ENCODE measurements at places on chromosomes 3 and 15.

DNA sequence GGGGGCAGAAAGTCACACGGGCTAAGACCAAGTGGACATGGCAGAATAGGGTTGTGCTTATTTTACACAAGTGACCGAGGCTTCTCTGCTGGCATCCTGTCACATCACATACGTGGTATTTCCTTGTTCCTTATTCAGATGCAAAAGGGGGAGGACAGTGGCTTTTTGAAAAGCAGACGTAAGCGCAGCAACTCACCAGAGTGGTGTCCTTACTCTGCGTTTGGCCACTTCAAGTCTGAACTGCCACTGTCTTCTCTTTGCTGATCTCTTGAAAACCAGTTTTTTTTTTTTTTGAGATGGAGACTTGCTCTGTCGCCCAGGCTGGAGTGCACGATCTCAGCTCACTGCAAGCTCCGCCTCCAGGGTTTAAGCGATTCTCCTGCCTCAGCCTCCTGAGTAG is 113.2 kb downstream of the SOX2 start:
- no peak for DNase-seq

- no peak for DNase-seq
Observed at GRCh38 chr3:51362476-51362875, 22.6 kb upstream of the MANF start.

DNA sequence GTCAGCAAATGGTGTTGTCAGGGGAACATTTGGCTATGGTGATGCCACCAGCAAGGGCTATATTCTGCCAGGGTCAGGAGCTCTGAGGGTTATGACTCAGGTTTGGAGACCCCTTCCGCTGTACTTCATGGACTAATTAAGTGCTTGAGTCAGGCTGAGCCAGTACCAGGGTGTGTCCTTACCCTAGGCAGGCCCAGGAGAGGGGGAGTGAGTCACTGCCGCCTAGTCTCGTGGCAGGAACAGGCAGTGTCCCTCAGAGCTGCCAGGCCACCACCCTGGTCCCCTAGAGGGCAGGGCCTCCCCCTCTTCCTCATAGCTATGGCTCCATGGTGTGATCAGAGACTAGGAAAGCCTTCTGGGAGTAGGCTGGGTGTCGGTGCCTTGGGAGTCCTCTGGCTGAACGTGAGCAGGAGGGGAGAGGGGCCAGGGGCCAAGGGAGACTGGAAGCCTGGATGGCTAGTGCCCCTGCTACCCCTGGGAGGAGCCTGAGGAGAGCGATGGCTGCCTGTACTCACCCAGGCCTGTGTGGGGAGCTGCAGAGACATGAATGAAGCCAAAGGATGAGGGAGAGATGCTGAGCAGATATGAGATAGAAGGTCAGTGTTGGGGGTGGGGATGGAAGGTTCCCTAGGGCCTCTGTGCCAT is 10.6 kb downstream of the MAPKAPK3 start:
- DNase-seq: no peak

- DNase-seq: no peak
Observed at GRCh38 chr3:162073422-162073975, 576.9 kb downstream of the OTOL1 start.

DNA sequence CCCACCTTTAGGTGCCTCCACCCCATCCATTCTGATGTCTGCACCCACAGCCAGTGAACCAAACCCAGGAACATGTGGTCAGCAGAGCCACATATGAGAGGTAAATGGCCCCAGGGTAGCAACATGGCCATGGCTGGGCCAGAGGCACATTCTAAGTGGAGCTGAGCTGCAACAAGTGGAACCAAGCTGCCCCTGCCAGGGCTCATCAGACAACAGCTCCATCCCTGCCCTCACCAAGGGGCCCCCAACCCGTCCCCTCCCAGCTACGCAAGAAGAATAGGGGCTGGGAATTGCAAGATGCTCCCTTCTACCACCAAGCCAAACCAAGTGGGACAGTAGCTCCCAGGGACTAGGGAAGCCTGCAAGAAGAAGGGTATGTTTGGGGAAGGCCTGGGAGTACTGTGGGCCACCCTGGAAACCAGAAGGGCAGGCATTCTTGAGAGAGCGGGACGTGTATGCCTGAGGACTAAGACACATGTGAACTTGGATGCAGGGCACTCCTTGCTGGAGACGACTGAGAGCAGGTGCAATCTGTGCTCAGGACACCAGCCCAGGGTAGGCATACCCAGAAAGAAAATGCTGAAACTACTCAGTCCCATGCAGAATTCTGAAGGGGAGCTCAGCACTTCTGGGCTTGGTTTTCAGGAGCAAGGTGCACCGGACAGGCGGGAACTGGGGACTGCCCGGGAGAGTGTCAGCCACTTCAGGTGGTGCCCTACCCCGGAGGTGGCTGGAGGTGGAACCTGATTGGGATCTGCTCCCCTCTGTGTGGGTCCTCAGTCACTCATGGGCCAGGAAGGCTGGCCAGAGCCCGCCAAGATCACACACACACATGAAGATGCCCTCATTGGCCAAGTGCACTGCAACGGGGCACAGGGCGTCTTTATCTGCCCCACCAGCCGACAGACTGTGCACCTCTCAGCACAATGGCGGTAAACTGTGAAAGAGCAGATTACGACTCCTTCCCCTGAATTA is 9.5 kb downstream of the MYL3 start:
- DNase-seq: no peak

GRCh38 chr15:34490417-34491193 is 53.0 kb upstream of the GOLGA8A start:
- no peak for DNase-seq

GRCh38 chr3:143329567-143330211 is 210.1 kb downstream of the CHST2 start:
- DNase-seq: no peak

GRCh38 chr3:118495206-118495605 is 539.4 kb downstream of the IGSF11 start:
- no peak for DNase-seq

DNA sequence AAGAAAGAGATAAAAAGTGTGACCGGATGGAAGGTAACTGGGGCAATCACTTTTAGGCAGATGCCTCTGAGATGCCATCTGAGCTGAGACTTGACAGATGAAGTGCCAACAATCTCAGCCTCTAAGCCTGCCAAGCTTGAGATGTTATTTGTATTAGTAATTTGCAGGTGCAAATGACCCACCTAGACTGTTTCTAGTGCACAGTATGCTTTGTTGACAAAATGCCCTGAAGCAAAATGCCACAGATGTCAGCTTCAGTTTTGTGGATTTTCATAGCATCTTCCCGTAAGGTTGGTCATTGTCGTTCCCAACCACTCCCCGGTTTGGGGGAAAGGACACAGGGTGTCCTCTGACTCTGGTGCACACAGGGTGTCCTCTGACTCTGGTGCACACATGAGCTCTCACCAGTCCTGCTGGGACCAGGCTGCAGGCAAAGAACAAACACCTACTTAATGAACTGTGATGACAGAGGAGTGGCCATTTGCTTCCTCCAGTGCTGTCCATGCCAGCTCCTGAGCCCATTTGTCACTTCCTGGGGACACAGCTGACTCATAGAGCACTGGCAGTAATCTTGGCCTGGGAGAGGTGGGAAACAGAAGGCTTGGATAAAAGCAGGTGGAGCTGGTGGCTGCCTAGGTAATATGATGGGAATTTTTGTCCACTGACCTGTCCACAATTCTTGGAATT is 16.7 kb upstream of the PPP1R2 start:
- DNase-seq: no peak

DNA sequence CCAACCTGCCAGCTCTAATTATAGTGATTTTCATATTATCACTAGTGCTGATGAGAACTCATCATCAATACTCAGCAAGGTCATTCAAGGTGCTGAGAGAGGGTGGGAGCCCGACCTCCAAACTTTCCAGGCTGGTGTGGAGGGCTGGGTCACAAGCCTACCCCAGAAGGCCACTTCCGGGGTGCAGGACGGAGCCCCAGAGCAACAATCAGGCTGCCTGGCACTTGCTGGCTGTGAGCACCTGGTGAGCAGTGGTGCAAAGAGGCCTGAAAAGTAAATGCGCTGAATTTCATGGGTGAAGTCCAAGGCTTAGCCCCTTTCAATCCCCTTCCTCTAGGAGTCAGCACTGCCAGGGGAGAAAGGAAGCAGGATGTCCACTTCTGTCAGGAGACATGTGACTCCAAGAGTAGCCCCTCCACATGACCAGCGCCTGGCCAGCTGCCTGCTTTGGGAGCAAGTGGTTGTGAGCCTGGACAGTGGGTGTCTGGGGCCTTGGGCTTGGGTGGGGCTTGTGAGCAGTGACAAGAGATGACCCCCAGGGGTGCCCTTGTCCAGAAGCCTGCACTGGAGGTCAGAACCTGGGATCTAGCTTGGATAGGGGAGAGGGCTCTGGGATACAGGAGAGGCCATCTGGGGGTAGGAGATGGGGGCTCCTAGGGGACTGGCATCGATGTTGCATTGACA is 165.0 kb upstream of the TLE3 start:
- no peak for DNase-seq

DNA sequence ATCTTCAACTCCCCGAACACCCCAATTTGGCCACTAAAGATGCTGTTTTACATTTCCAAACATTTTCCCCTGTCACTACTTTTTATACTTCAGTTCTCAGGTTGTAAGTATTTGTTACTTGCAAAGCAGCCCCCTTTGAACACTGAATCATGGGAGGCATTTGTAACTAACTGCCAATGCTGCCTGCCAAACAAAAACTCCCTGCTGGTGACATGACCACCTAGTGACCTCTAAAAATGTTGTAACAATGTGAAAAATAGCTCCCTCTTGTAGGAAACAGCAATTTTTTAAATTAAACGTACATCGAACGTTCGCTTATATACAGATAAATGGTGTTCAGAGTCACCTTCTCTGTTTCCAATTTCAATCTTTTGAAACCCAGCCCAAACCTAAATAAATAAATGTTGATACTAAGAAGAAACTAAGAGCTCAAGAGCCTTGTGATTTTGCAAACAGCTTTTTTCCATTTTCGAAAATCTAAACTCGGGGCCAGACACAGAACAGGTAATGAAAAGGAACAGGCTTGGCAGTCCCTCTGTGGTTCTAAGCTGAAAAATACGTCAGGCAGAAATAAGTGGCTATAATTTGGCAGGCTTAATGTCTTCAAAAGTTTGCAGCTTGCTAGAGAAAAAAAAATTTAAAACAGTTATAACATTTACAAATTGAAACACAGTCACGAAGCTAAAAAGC is 268.6 kb upstream of the WNT5A start:
- no peak for DNase-seq

DNA sequence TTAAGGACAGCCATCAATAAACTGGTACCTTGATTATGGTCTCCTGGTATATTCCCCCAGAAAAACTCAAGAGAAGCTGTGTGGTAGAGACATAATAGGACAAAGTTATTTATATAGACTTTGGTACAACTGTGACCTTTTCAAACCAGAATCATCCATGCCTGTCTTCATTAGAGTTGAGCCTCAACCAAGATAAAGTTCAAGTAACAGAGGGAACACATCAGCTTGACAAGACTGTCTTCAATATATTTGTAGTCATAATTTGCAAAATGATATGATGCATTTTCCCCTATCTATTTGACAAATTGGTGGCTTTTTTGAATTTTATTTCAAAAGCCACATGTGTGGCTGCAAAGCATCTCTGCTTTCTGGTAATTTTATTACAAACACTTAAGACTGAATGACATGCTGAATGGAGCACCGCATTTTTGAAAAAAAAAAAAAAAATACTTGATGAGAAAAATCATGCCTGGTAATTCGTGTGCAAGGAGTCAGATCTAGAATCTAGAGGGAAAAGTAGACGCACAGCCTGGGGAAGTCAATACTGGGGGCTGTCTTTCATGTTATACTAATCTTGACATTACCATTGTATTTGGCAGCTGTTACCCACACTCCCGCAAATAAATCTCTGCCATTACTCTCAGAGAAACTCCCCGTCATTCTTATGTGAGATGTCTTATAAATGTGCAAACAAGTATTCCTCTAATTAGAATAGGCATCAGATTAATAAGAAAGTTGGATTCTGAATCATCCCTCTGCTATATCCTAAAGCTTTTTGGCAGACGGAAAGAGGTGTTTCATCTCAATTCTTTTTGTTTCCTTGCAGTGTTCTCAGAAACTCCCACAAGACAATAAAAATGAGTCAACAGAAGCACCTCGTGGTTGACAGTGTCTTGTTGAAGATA is 554.8 kb upstream of the CBLB start:
- DNase-seq: no peak

GRCh38 chr3:113165841-113166240 is 45.5 kb upstream of the BOC start:
- DNase-seq: no peak

DNA sequence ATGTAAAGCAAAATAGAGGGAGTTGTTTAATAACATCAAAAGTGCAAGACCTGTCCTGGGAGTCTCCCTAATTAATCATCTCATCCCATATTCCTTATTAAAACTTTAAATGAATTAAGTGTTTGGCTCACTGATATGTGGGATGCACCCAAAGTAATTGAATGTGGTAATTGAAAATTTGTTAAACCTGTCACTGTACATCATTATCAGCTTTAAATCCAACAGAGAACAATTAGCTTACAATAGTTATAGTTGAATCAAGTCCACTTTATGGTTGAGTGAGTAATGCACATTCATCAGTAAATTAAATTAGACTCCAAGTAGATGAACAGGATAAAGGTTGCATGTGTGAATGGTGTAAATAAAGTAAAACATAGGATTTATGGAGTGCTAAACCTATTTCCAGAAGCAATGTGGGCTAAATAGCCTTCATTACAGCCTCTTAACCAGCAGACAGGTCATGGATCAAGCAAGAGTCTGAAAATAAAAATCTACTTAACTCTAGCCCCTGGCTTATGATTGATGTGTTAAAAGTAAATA is 608.2 kb upstream of the CCDC54 start:
- DNase-seq: no peak

DNA sequence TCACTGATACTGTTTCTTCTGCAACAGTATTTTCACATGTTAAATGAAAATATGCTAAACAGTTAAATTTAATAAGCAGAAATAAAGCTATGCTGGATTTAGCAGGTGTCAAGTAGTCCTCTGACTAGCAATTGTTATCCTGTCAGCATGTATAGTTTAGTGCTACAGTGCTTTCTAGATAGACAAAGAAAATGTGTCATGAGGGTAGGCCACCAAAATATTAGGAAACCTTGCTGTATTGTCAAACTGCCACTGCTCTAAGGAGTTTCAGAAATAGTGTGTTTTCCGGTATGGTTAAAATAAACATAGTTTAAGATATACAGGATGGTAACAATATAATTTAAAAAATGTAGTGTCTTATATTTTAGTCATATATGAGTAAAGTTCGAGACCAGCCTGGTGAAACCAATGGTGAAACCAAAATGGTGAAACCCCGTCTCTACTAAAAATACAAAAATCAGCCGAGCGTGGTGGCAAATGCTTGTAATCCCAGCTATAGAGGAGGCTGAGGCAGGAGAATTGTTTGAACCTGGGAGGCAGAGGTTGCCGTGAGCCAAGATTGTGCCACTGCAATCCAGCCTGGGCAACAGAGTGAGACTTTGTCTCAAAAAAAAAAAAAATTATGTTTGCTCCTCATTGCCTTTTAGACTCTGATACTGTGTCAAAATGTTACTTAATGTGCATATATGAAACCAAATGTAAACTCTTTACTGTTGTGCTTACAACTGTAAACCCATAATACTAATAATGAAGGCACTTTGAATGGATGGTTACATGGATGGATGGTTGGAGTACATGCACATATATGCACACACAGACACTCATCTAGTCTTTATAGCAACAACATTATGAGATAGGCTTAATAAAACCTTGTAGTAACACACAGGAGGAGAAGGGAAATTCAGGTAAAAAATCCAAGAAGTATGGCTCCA is 204.8 kb downstream of the RSRC1 start:
- no peak for DNase-seq
